ENCODE measurements at places on chromosomes 11 and 22. TPM values are rescaled to one million over a fixed set of nuclear protein-coding genes. Genes with fewer than 3 reads are reported as not detected.

Gene NAALAD2
- 1.1 TPM for total RNA-seq

DNA sequence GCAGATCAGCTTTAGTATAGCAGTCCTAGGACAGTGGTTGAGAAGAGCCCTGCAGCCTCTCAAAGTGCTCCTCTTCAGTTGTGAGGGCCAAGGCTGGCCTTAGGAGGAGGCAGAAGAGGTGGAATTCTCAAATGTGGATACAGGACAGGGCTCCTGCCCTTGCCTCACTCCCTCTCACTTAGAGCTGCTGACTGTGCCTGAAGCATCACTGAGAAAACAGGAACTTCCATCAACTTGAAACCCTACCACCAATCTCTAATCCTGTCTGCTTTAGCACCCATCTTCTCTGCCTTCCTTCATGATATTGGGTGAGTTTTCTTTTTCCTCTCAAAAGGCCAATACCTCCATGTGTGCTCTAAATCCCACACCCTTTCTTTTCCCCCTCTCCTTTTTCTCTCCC, 14.4 kb upstream of the UCP3 start:
- no peak overlapping the region for H3K4me3 ChIP-seq
- peaks cover 2% of the 10 kb centered on the region for H3K36me3 ChIP-seq
- H3K27ac ChIP-seq: peak overlapping the region; percentile 62
- peaks cover 37% of the 10 kb centered on the region for H3K4me1 ChIP-seq
- DNase-seq: no peak

DNA sequence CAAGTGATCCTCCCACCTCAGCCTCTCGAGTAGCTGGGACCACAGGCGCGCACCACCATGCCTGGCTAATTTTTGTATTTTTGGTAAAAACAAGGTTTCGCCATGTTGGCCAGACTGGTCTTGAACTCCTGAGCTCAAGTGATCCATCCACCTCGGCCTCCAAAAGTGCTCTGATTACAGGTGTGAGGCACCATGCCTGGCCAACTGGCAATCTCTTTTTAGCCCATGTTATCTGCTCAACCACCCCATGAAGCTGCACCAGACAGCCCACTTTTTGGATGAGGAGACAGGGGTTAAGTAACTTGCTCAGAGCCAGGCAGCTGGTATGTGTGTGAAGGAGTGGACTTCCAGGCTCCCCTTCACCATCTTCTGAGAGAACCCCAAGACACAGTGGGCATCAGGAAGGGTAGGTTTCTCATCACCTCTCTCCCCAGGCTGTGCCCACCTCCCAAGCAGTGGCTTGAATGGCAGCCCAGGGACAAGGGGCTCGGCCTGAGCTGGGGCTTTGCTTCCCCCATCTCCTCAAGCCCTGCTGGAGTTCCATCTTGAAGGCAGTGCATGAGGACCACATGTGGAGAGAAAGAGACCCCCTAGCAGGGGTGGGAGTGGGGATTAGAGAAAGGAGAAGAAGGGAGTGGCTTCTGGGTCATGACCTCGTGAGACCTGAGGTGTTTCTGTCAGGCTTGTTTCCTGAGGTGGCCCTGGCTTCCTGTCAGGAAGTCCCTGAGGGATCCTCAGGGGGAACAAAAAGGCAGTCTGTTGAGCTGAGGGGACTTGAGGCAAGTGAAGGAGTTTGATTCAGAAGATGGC, 87.5 kb upstream of the PARVA start:
- H3K27ac ChIP-seq: no peak overlapping the region
- H3K4me1 ChIP-seq: peaks cover 44% of the 10 kb centered on the region
- H3K36me3 ChIP-seq: peaks cover 6% of the 10 kb centered on the region
- DNase-seq: no peak
- no peaks in the 10 kb centered on the region for H3K27me3 ChIP-seq
- H3K4me3 ChIP-seq: no peak overlapping the region

DNA sequence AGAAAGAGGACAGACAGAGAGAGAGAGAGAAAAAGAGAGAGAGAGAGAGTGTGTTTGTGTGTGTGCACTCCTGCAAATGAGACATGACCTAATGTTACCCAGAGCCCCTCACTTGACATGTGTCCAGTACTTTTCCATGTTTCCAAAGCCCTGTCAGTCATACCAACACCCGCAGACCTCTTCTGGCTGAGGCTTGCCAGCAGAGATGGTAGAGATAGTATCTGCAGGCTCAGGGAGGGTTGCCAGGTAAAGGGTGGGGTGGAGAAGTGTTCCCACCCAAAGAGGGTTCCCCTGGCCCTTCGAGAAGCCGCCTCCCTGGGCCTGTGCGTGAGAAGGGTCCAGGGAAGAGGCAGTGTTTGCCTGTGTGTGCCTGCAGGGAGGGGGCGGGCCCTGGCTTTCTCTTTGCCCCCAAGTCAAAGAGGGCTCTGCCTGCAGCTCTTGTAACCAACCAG, 40.7 kb downstream of the POU2F3 start:
- no peak for DNase-seq
- H3K27ac ChIP-seq: no peak overlapping the region
- peaks cover 7% of the 10 kb centered on the region for H3K4me1 ChIP-seq
- H3K27me3 ChIP-seq: peaks cover 11% of the 10 kb centered on the region

- no peaks in the 10 kb centered on the region for H3K27me3 ChIP-seq
- H3K4me1 ChIP-seq: peaks cover 12% of the 10 kb centered on the region
Observed at GRCh38 chr22:33325232-33326004, 267.2 kb upstream of the SYN3 start.

Gene WBP2NL
- not detected for total RNA-seq

Data from chondrocyte (in vitro differentiated cells).